Vagina (tissue), 2 donors: ENCODE measurements at places on chromosomes 13 and 19.

- DNase-seq, result no peak
Observed at GRCh38 chr13:19984430-19985218, 26.1 kb downstream of the ZMYM2 start.

- no peak for DNase-seq
Observed at GRCh38 chr13:105918842-105919741, 616.4 kb downstream of the EFNB2 start.

- no peak for DNase-seq
Observed at GRCh38 chr13:109154546-109154945, 525.1 kb downstream of the MYO16 start.

DNA sequence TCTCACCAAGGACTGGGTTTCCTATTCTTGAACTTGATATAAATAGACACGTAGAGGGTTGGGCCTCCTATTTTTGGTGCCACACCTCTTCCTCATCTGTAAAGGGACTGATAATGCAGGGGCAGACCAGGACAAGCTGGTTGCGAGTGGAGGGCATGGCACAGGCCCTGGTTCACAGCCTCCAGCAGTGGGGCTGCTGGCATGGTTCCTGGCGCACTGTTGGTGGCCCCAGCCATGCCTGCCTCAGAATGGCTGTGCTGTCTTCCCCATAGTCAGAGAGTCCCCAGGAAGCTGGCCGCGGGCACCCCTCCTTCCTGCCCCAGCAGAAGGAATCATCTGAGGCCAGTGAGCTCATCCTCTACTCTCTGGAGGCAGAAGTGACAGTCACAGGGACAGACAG, 10.5 kb upstream of the OVOL3 start:
- no peak for DNase-seq
